ENCODE measurements at places on chromosomes 2 and 18. TPM values are rescaled to one million over a fixed set of nuclear protein-coding genes. Genes with fewer than 3 reads are reported as not detected.

The ATP5MC3 gene
- polyA plus RNA-seq, result 716 TPM

GRCh38 chr2:174996622-174997021 lies 8.6 kb downstream of the CHN1 start:
- no peak for DNase-seq

DNA sequence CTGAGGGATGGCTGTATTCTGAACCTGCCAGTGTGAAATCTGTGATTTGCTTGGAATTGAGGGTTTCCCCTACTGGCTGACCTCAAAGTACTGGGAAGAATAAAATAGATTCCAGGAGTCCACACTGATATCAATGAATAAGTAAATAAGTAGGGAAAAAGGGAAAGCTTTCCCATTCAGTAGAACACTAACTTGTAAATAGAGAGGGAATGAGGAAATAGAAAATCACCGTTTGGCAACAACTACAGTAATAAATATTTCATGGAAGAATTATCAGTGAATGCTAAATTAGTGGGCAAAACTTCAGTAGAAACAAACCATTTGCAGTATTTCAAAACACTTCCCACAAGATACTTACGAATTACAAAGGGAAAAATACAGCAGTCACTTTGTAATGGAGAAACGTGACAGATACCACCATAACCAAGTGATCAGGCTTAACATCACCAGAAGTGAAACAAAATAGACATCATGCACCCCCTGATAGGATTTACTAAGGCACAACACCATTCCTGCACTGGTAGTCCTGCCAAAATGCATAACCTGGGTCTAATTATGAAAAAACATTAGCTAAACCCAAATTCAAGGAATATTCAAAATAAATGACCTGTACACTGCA lies 88.5 kb downstream of the ICA1L start:
- DNase-seq, result no peak

DNA sequence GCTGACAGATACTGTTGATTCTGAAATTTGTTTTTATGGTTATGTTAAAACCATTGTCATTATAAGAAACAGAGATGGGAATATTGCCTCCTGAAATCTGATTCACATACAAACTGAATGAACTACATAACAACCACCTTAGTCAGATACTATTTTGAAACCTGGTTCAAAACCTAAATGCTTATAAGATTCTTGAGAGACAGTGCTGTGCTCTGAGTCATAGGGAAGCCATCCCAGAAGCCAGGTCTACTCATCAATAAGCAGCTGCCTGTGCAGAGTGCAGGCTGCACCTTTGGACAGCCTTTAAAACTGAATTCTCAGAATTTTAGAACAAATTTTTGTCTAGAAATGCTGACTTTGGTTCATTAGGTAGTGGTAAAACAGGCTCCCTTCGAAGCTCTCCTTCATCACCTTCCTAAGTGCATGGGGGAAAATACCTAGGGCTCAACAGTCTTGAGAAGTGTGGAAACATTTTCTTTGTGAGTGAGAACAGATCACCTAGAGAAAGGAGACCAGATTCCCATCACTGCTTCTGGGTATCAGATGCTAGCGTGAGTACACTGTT lies at the start of gene SERPINB7:
Gene SERPINB7, plus strand, starts transcription at position 253 of the 565 bp plus-strand sequence. CDS start 6,955 bp downstream, outside the sequence.
- DNase-seq, result no peak

DNA sequence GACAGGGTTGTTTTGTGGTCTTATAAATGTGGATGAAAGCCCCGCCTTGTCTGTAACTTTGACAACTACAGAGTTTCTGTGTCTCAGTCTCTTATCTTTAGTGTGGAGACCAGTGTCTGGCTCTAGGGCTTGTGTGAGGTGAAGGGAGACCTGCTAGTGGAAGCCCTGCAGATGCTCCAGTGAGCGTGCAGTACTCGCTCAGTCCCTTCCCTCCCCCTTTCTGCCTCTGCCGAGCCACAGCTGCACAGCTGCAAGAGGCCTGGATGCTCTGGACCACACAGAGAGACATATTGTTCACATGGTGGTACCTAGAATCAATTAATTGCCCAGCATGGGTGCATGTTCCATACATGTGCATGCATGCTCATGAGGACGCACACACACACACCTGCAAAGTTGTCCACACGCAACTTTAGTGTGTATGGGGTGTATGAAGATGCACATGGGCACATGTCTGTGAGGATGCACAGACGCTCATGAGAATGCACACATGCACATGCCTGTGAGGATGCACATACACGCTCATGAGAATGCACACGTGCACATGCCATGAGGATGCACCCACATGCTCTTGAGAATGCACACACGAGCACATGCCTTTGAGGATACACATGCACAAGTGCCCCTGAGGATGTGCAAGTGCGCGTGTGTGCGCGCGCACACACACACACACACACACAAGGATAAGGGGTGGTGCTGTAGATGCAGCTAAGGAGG lies 282.1 kb upstream of the HS6ST1 start:
- no peak for DNase-seq

The IL36RN gene
- not detected for polyA plus RNA-seq

GRCh38 chr2:85243101-85244072 lies 84.4 kb downstream of the TGOLN2 start:
- peak; percentile 31 for DNase-seq

- no peak for DNase-seq
Observed at GRCh38 chr2:238114331-238114841, 14.2 kb downstream of the ESPNL start.

- no peak for DNase-seq
Observed at GRCh38 chr2:59922450-59922849, 631.0 kb downstream of the BCL11A start.

The ALPI gene
- polyA plus RNA-seq, result 204 TPM

The MC5R gene
- not detected for polyA plus RNA-seq

DNA sequence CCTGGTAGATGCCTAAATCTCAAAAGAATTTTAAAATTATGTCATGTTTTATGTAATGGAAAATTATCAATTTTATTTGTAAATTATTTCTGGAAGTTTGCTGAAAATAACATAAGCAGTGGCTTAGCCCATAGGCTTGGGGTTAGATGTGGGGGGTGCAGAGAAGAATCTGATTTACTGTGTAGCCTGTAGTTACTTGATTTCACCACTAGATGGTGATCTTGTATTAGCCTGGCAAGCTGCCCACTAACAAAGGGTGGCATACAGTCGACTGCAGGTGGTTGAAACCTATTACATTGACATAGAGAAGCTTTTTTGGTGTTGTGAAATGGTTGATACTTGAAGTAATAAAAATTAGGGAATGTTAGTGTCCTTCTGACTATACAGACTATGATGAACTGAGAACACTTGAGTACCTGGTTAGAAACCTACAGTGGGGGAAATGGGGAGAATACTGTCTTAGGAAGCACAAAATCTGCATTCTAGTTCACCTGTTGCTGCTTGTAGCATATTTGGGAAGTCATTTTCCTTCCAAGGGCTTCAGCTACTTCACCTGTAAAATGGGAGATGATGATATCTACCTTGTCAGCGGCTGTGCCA lies 191.0 kb upstream of the LHCGR start:
- DNase-seq, result peak; percentile 58

DNA sequence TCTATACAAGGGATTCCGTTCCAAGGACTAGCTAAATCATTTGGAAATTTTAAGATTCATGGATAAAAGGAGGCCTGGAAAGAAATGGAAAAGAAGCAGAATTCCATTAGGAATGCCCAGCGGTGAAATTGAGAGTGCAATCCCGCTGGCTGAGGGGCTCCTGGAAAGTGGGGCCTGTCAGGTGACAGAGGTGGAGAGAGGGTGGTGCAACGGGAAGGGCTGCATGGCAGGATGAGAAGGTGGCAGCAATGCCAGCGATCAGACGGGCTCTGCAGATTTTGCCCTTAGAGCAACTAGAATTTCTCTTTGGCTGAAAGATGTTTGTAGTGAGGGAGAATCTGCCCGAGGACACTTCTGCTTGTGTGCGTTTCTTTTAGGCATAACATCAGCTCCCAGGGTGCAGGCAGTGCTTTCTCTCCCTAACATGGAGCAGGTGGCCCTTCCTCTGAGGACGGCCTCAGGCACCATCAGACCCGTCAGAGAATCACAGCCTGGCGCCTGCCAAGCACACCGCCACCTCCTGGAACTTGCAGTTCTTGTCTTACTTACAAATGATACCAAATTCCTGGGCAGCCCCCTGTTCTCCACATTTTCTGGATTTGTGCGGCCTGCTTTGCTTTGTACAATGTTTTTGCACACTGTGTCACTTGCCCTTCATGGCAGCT lies 261.6 kb downstream of the NDUFA10 start:
- DNase-seq, result no peak

The ZNF396 gene
- polyA plus RNA-seq, result 1.1 TPM

The ICOS gene
- not detected for polyA plus RNA-seq

The MCM6 gene
- 25.0 TPM for polyA plus RNA-seq

The RAPH1 gene
- polyA plus RNA-seq, result 6.2 TPM
